EH (cell line): ENCODE measurements at places on chromosomes 6 and 20.

DNA sequence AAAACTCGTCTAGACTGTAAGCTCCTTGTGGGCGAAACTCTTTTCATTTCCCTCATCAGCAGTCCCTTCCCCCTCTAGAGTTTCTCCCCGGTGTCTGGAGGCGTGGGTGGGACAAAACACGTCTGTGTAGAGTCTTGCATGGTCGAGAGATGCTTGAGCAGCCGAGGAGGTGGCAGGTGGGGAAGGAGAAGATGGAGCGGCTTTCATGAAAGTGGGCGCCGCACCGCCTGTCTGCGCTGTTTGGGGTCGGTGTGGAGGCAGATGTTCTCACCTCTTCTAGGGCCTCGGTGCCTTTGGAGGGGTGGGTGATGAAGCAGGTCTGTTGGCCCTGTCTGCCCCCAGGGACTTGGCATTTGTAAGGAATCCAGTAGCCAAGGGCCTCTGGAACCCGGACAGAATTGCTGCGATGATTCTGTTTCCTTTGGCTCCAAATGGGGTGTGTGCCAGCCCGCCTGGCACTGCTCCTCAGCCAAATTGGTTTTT lies 1.2 kb downstream of the BRPF3 start:
- no peak for DNase-seq

DNA sequence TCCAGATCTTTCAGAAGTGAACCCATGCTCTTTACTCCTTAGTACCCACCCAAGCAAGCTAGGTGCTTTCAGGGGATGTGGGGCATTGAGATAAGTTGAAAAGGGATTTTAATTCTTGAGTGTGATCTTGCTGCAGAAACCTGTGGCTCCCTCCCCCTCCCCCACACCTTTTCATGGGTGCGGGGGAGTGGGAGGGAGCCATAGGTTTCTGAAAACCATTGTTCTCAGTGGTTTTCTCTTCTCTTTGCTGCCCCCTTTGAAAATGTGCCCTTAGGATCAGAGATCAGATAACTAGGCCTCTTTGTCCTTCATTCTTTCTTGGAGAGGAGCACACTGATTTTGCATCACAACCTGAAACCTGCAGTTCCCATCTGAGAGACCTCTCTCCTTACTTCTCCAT lies 2.4 kb downstream of the PCSK2 start:
- no peak for DNase-seq

- DNase-seq: no peak
Observed at GRCh38 chr6:8651998-8652397, 216.7 kb upstream of the SLC35B3 start.

DNA sequence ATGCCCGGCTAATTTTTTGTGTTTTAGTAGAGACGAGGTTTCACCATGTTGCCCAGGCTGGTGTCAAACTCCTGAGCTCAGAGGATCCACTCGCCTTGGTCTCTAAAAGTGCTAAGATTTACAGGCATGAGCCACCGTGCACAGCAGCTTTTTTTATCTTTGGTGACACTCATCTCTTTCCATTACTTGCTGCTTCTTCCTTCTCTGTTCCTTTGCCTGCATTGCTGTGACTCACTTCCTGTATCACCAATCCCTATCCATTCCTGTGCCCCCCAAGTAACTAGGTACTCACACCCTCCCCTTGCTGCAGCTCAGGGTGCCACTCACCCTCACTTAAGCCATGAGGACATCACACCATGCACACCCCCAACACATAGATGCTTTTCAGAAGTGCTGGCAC lies 24.6 kb downstream of the KHDC1L start:
- DNase-seq: peak; percentile 46

DNA sequence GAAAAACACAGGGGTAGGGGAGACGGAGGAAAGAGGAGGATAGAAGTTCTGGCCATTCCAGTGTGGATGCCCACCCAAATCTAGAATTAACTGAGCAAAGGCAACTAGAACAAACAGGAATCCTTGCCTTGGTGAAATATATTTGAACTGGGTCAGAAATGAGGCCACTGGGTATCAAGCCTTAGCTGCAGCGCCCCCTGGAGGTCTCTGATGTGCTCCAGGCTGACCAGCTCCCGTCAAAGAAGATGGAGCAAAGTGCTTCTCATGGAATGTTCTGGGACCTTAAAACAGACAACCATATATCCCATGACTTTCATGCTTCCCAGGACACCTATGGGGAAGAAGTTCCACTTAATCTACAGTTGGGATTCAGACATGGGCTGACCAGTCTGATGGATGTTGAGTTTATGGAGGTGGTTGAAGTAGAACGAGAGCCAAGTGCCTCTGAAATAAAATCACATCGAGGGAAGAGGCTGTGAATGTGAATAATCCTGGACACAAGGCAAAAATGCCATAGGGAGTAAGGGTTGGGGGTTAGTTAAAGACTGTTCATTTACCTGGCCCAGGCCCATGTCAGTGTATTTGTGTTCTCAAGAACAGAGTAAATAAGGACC lies 50.4 kb downstream of the HLA-DPB1 start:
- peak; percentile 52 for DNase-seq

GRCh38 chr20:39081255-39081654 lies 119.1 kb downstream of the DHX35 start:
- DNase-seq: peak; percentile 78

GRCh38 chr6:147161974-147162495 lies 42.2 kb upstream of the STXBP5 start:
- DNase-seq: peak; percentile 69

- no peak for DNase-seq
Observed at GRCh38 chr6:110656492-110656891, 158.8 kb downstream of the CDK19 start.

DNA sequence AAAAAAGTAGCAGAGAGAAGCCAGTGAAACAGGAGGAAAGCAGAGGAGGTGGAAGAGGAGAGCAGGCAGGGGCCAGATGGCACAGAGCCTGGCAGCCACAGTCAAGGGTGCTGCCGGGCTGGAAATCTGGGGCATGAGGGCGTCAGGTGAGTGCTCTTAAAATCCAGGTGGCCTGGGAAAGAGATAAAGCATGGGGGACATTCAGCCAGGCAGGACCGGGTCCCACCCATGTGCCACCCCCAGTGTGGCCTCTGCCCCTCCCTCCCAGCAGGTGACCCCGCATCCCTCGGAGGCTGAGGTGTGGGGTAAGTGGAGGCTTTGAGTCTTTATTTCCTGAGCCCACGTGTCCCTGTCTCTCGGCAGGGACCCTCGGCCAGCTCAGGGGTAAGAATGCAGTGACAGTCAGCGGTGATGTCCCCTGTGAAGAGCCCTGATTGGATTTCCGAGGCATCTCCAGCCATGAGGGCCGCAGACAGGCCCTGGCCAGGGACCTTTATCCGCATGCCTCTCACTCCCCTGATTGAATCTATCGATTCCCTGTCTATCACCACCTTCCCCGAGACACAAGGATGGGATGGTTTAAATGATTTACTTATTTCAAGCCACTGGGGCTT lies 33.8 kb upstream of the SULF2 start:
- DNase-seq: no peak

- no peak for DNase-seq
Observed at GRCh38 chr20:3183896-3184612, 10.7 kb upstream of the LZTS3 start.

GRCh38 chr6:145814035-145814500 lies 527 bp downstream of the FBXO30 start:
- peak; percentile 63 for DNase-seq

- no peak for DNase-seq
Observed at GRCh38 chr20:40481337-40481736, 207.7 kb downstream of the MAFB start.
